ENCODE measurements at places on chromosomes 1 and 21.
A peak's percentile ranks its signal among the peaks of the same experiment; 100 is the strongest.

GRCh38 chr1:8161546-8162105, 135.5 kb upstream of the ERRFI1 start:
- DNase-seq, result no peak

DNA sequence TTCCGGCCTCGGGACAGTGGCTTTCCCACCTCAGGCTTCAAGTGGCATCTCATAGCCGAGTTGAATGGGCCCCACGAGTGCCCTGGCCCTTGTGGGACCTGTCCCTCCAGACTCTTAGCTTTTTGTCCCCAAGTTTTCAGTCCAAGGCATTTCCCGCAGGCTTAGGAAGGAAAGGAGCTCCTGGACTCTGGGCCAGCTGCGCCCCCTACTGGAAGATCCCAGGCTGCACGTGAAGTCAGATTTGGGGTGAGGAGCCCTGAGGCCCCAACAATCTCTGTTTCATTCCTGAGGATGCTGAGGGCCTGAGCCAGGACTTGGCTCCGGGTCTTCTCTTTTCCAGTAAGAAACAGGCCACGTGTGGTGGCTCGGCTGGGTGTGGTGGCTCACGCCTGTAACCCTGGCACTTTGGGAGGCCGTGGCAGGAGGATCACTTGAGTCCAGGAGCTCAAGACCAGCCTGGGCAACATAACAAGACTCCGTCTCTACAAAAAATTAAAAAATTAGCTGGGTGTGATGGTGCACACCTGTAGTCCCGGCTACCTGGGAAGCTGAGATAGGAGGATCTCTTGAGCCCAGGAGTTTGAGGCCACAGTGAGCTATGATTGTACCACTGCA, 67.4 kb downstream of the ARHGEF10L start:
- peak; percentile 57 for DNase-seq

- no peak for DNase-seq
These were observed 28.9 kb upstream of the RIPK4 start for GRCh38 chr21:41795726-41796125.

GRCh38 chr1:68644504-68644903, 147.6 kb upstream of the DEPDC1 start:
- DNase-seq, result no peak

GRCh38 chr1:202259705-202260104, 66.1 kb downstream of the LGR6 start:
- DNase-seq, result no peak

DNA sequence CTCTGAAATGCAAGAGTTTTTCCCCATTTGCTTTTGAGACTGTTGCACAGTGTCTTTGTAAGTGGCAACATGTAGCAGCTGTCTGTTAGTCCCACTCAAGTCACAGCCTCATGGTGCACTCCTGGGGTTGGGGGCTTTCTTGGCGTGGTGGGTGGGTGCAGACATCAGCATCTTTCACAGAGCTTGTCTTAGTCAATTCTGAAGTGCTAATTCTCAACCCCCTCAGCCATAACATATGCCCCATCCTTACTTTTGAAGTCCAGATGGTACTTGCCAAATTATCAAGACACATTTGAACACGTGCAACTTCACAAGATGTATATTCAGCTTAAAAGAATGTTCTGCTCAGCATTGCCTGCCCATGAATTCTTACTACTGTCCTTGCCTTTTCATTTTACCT, 87.1 kb downstream of the VCAM1 start:
- DNase-seq, result no peak

- DNase-seq, result peak; percentile 60
These were observed 34.1 kb downstream of the CDCP2 start for GRCh38 chr1:54118704-54119103.

GRCh38 chr1:212293579-212293978, 8.4 kb downstream of the PPP2R5A start:
- no peak for DNase-seq

DNA sequence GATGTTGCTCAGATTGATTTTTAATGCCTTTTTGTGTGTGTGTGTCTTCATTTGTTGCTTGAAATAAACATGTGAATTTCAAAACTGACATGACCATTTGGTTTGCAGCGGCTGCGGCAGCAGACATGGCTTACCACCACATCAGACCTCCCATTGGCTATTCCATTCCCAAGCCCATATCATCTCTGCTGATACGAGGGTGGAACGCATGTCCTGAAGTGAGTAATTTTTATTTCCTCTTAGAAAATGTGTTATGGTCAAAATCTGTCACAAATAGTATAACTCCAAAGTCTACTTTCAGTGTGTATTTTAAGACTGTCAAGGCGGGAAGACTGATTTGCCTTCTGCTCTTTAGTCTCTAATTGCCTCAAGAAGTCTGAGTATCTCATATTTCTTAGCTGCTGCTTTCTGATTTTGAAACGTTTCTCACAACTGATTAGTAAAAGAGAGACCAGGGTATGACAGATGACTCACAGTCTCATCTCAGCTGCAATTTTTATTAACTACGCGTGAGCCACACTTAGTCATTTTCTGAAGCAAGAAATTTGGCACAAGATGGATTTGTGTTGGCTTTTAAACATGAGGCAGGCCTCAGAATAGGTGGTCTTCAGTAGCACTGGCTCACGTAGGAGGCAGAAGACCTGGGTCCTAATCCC, 49.0 kb downstream of the LRRC53 start:
- DNase-seq, result peak; percentile 47

GRCh38 chr1:96365596-96366390, 355.8 kb upstream of the PTBP2 start:
- DNase-seq, result peak; percentile 90

DNA sequence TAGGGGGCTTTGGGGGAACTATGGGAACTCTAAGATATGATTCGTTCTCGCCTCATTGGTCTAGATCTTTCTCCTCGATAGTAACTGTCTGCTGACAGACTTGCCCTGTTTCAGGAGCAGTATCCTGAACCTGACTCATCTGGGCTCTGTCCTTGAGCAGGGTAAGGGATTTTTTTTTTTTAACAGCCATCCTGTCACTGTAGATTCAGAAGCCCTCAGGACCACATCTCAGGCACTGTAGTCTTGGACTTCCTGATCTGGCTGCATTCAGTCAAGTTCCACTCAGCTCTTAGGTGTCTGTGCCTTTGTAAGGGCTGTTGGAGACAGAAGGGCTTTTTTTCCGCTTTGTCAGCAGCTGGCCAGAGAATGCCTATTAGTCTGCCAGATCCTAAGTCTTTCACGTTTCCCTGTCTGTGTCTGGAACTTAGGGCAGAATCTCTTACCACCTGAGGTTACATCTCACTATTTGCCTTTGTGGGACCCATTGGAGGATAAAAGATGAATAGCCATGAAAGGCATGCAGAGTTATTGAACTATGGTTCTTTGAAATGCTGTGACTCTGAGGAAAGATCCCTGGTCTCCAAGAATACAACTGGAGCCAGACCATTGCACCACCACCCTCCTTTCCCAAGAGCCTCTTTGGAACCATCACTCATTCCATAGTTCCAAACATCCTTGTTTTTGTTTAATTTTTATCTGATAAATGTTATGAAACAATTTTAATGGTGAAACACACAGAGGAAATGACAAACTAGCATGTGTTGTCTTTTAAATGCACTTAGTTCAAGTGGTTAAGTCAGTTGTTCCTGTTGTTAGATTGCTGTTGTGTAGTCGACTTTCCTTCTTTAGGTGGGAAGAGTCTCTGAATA, 49.7 kb upstream of the MACF1 start:
- DNase-seq, result peak; percentile 55

DNA sequence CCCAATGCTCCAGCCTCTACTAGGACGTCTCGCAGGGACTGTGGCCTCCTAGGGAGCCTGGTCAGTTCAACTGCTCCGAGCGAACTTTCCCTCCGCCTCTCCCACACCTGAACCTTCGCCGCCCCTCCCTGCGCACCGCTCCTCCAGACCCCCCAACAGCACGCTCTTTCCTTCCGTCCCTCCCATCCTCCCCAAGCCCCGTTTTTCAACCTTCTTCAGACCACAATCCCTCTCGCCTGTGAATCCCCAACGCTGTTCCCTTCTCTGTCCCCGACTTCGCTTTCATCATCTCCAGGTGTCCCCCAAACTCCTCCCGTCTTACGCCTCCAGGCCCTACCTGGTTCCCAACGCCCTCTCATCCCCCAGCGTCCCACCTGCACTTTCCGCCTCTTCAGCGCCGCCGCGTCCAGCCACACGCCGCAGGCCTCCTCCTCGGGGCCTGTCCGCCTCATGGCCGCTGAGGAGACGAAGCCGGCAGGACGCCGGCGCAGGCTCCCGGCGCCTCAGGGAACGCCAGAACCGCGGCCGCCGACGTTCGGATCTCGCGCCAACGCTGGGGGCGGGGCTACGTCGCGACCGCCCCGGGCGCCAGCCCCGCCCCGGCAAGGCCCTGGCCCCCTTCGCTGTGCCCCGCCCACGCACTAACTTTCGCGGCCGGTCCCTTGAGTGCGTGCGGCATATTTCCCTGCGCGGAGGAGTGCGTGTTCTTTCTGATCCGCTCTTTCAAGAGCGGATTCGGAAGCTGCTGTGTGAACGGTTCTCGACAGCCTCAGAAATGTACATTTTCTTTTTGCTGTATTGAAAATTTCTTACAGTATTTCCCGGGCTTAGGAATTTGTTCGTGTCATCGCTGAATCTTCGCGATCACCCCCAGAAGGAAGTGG, at the start of gene AUNIP:
AUNIP (minus strand) TSS at position 552 of the 884 bp plus-strand sequence; CDS start at position 452, 100 bp downstream.
- peak; percentile 89 for DNase-seq

DNA sequence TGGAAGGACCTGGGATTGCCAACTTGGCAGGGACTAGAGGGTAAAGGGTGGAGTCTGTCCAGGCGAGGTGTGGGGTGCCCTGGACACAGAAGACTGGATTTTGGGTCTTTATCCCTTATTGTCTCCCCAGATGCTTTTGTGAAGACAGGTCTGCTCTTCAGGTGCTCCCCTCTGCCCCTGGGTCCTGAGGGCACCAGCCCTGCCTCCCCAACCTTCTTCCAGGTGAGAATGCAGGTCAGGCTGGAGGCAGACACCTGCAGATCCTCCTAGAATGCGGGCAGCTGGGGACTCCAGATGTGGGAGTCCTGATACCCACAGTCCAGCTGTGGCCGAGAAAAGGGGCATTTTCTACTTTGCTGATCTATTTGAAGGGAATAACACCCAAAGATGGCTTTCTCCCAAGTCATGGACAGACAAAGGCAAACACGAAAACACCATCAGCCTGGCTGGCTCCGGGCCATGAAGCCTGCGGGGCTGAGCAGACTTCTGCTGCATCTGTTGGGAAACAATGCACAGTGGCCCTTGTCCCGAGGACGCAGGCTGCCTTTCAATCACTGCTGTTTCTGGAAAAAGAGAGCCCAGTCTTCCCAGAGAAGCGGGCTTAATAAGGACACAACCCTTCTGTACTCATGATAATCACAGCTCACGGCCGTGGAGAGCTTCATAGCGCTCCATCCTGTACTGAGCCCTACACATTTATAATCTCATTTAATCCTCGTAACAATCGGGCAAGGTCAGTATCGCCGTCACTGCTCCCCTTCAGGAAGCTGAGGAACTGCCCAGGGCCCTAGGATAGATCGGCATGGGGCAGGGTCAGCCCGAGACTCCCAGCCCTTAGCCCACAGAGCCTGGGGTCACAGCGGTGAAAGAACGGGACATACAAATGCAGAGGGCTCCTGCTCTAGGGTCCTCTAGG, 62.0 kb upstream of the ABCG1 start:
- DNase-seq, result peak; percentile 33

DNA sequence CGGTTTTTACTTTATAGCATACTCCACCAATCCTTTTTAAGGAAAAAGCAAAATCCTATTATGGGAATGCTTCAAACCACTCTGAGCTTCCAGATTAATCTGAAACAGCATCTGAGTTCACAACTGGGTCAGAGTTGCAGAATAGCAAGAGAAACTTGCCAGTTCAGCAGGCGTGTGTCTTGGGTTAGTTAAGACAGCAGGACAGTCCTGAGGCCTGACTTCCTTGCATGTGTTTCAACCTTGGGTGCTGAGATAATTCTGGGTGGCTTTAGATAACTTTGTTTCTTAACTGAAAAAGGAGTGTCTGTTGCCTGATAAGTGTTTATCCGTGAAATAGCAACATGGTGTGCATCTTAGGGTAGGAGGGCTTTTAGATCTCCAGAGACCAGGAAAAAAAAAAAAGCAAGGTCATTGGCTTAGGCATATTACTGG, 169.2 kb downstream of the DHRS3 start:
- peak; percentile 68 for DNase-seq

GRCh38 chr1:54312796-54313316, 93.3 kb downstream of the SSBP3 start:
- DNase-seq, result peak; percentile 42

DNA sequence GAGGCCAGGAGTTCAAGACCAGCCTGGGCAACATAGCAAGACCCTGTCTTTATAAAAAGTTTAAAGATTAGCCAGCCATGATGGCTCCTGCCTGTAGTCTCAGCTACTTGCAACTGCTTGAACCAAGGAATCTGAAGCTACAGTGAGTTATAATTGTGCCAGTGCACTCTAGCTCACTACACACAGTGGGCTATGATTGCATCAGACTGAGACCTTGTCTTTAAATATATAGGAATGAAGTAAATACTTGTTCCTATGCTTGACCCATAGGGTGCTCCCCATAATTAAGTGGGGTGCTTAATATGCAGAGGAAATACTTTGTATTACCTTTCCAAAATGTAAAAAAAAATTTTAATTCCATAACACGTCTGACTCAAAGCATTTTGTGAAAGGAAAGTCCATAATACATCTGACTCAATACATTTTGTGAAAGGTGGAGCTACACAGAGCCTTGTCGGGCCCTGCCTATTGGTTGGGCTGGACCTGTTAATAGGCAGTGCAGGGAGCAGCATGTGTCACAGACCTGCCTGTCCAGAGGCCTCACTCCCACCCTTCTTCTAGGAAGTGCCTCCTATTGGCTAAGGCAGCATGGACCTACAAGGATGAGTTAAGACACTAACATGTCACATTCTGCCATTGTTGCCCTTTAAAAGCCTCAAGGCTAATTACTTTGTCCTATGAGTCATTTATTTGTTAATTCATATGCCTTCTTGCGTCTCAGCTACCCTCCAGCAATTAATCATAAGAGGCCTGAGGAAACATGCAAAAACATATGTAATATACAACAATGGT, 33.6 kb downstream of the CD58 start:
- DNase-seq, result peak; percentile 89
